ENCODE measurements at places on chromosomes 11 and 22. TPM values are rescaled to one million over a fixed set of nuclear protein-coding genes. Genes with fewer than 3 reads are reported as not detected.

DNA sequence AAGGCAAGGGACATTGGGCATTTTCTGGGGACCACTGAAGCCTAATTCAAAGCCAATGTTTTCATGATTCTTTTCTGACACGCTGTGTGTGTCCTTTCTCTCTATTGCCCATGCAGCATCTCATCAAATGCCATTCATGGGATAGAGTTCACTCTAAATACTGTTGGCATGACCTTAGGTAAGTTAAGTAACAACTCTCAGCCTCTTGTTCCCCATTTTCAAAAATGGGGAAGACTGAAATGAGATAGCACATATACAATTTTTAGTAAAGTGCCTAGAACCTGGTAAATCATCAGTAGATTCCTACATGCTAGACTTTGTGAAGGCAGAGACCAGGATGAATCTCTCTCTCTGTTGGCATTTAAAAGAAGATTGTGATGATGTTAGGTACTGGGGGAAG is 12.7 kb upstream of the OR52K2 start:
- no peaks in the 10 kb centered on the region for H3K36me3 ChIP-seq
- no peak overlapping the region for H3K4me3 ChIP-seq
- no peak overlapping the region for H3K27ac ChIP-seq
- DNase-seq, result no peak
- no peaks in the 10 kb centered on the region for H3K4me1 ChIP-seq

FAM83F gene
- total RNA-seq, result 12.8 TPM

DNAJB7 gene
- not detected for total RNA-seq

DNA sequence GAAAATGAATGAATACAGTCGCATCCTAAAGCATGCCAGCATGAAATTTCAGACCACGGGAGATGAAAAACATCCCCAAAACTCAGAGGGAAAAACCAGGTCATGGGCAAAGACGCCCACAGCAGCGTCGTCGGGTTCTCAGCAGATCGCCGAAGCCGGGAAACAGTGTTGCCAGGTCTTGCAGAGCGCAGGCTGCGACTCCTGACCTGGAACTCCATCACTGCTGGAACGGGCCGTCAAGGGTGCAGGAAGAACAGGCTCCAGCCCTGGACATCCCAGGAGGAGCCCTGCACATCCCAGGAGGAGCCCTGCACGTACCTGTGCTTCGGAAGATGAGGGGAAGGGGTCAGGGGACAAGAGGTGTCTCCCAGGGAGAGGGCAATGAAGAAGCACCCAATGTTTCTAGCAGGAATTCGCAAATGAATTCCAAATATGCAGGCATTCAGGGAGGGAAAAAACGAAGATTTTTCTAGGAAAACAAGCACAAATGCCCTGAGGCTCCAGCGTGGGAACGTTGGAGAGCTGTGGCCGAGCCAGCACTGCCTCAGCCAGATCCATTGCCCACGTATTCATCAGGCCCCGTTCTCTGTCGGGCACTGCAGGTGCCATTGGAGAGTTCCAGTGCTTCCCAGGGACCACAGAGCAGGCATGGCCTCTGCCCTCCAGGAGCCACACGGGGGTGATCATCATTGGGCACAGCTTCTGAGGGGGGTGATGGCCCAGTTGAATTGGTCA is 1110.4 kb downstream of the BRD1 start:
- no peaks in the 10 kb centered on the region for H3K27me3 ChIP-seq
- DNase-seq, result no peak
- H3K36me3 ChIP-seq, result no peaks in the 10 kb centered on the region
- no peak overlapping the region for H3K4me3 ChIP-seq

GRCh38 chr11:110165039-110165925 is 72.1 kb downstream of the ZC3H12C start:
- DNase-seq, result no peak
- no peak overlapping the region for H3K4me3 ChIP-seq
- no peaks in the 10 kb centered on the region for H3K4me1 ChIP-seq

- H3K27ac ChIP-seq, result no peak overlapping the region
- DNase-seq, result no peak
- H3K36me3 ChIP-seq, result no peaks in the 10 kb centered on the region
- H3K4me3 ChIP-seq, result no peak overlapping the region
- H3K27me3 ChIP-seq, result no peaks in the 10 kb centered on the region
Measured at GRCh38 chr11:120441592-120441991, 70.0 kb upstream of the GRIK4 start.

GRCh38 chr22:49617866-49618676 is 209.6 kb downstream of the BRD1 start:
- no peaks in the 10 kb centered on the region for H3K27me3 ChIP-seq
- H3K4me1 ChIP-seq, result no peaks in the 10 kb centered on the region
- DNase-seq, result no peak
- no peaks in the 10 kb centered on the region for H3K36me3 ChIP-seq

DNA sequence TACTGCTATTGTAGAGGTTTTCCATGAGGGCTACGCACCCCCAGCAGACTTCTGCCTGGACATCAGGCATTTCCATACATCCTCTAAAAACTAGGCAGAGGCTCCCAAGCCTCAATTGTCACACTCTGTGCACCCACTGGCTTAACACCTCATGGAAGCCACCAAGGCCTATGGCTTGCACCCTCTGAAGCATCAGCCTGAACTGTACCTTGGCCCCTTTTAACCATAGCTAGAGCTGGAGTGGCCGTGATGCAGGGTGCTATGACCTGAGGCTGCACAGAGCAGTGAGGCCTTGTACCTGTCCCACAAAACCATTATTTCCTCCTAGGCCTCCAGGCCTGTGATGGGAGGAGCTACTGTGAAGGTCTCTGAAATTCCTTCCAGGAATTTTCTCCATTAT is 33.9 kb downstream of the AAMDC start:
- no peaks in the 10 kb centered on the region for H3K27me3 ChIP-seq
- no peak overlapping the region for H3K4me3 ChIP-seq
- no peaks in the 10 kb centered on the region for H3K36me3 ChIP-seq
- H3K27ac ChIP-seq, result no peak overlapping the region
- no peaks in the 10 kb centered on the region for H3K4me1 ChIP-seq
- DNase-seq, result no peak
